ENCODE measurements at places on chromosomes 3 and 15.
A peak's percentile ranks its signal among the peaks of the same experiment; 100 is the strongest.

GRCh38 chr15:59203657-59204056, 3.0 kb upstream of the LDHAL6B start:
- no peak for DNase-seq

GRCh38 chr3:164524201-164524600, 554.1 kb downstream of the SI start:
- no peak for DNase-seq

- DNase-seq, result no peak
These were observed 17.8 kb upstream of the ZNF770 start for GRCh38 chr15:35005933-35006332.

GRCh38 chr3:50122661-50123391, 32.3 kb upstream of the SEMA3F start:
- no peak for DNase-seq

DNA sequence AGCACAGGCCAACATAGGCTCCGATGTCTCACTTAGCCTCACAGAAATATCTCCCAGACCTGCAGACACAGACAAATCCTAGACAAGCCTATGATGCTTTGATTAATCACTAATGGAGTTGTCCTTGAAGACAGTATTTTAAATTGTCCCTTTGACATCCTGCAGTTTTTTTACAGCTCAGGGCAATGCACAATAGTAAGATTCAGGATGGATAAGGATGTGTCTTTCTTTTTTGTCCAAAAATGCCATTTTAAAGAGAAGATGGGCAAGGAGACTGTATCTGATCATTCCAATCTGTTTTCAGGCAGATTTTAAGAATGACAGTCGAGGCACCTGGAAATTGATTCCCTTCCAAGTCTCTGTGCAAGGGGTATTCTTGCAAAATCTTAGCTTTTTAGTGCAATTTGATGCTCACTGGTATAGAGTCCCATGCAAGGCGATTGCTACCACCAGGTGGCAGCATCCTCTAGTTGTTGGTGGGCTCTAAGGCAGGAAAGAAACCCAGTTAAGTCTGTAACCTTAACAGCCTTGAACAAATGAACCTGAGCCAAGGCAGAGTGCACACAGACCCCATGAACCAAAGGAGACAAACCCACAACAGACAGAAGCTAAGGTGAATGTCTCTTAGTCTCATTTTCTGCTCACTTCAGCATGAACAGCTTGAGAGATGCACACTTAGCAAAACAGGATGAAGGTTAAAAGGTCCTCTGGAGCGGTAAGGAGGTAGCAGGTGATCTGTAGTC, 51.2 kb upstream of the MINAR1 start:
- DNase-seq, result peak; percentile 30

- peak; percentile 43 for DNase-seq
These were observed 45.7 kb downstream of the WDR76 start for GRCh38 chr15:43872416-43873020.

GRCh38 chr3:67875858-67876257, 221.4 kb upstream of the SUCLG2 start:
- no peak for DNase-seq

DNA sequence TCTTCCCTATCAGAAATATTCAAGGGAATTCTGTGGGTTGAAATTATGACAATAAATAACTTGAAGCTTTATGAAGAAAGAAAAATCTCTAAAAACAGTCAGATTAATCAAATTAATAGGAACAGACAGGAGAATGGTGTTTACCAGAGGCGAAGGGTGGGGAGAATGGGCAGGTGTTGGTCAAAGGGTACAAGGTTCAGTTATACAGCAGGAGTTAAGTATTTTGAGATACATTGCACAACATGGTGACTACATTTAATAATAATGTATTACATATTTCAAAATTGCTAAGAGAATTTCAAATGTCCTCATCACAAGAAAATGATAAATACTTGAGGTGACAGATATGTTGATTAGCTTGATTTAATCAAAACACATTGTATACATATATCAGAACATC, 18.6 kb downstream of the SPCS1 start:
- DNase-seq, result no peak

- no peak for DNase-seq
These were observed 732.8 kb upstream of the GOLIM4 start for GRCh38 chr3:168828536-168828935.
